Hair follicle dermal papilla cell (primary cell): ENCODE measurements at places on chromosomes 6 and 20. TPM values are rescaled to one million over a fixed set of nuclear protein-coding genes. Genes with fewer than 3 reads are reported as not detected.

The C20orf204 gene
- total RNA-seq, result 1.7 and 2.6 TPM in 2 replicates

The RAE1 gene
- 25.0 and 28.6 TPM in 2 replicates for total RNA-seq

The PRDM13 gene
- not detected in 2 replicates for total RNA-seq

The AVP gene
- total RNA-seq, result not detected in 2 replicates

The SYNDIG1 gene
- 1.8 and 3.2 TPM in 2 replicates for total RNA-seq

The RIN2 gene
- 119 and 141 TPM in 2 replicates for total RNA-seq

The DZANK1 gene
- 0.85 and 1.1 TPM in 2 replicates for total RNA-seq

The GJA10 gene
- total RNA-seq, result not detected in 2 replicates

The COL11A2 gene
- total RNA-seq, result 0.61 and 0.65 TPM in 2 replicates

The MAS1 gene
- total RNA-seq, result not detected in 2 replicates

The GPX5 gene
- not detected in 2 replicates for total RNA-seq

The KIAA1755 gene
- 0.24 and 0.32 TPM in 2 replicates for total RNA-seq

The PLCB1 gene
- 12.1 and 14.4 TPM in 2 replicates for total RNA-seq

The NKX2-4 gene
- total RNA-seq, result not detected in 2 replicates

The CBLN4 gene
- total RNA-seq, result not detected in 2 replicates

The C20orf144 gene
- total RNA-seq, result 0.16 and 0.36 TPM in 2 replicates

The CDH22 gene
- not detected in 2 replicates for total RNA-seq

The SIM1 gene
- 10.7 and 11.8 TPM in 2 replicates for total RNA-seq

The CLVS2 gene
- total RNA-seq, result not detected in 2 replicates

The OLIG3 gene
- not detected in 2 replicates for total RNA-seq

The TCF21 gene
- not detected in 2 replicates for total RNA-seq

The SLC35D3 gene
- total RNA-seq, result not detected in 2 replicates

The NOX3 gene
- not detected in 2 replicates for total RNA-seq
